Brain (organoid and tissue), 16 donors: ENCODE measurements at places on chromosomes 4 and X.

- DNase-seq = peak; percentile 41
These were observed 174.4 kb upstream of the RADX start for GRCh38 chrX:106437407-106437806.

DNA sequence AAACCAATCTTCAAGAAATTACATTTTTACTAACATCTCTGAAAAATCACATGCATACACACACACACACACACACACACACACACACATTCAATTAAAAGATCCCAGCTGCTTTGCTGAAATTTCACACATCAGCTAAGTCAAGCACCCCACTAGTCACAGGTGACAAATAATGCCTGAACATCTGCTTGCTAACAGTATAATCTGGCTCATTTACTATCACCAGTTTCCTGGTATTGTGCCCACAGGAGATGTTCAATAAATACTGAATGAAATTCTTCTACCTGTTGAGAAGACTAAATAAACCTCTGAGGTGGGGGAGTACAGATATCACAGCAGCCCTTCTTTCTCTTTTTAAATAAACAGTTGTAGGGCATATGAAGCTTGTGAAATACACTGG, 994.0 kb downstream of the ARAP2 start:
- DNase-seq = peak; percentile 38

DNA sequence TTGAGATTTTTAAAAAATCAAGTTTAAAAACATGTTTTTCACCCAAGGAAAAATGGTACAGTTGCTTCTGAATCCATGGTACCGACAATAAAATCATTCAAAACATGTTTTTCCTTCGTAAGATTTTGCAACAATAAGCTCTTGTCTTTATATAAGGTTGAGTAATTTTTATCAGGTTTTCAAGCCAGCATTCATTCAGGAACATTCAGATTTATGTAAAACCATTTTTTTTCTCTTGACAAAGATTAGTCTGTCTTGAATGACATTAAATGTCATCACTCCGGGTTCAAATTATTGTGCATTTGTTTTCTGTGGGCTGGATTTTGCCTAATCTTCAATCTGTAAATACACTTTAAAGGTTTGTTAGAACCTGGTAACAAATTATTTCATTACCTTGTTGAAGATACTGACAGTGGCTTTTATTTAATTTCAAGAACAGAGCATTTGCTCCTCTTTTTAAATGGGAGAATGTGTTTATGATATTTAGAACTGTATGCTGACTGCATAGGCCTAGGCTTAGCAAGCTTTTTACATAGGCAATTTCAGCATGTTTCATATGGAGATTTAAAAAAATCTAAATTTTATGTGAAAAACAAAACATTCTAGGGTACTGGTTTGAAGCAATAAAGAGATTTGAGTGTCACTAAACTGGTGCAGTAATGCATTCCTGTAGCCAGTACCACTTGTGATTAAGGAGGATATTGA, 336.4 kb upstream of the HAND2 start:
- DNase-seq = no peak

DNA sequence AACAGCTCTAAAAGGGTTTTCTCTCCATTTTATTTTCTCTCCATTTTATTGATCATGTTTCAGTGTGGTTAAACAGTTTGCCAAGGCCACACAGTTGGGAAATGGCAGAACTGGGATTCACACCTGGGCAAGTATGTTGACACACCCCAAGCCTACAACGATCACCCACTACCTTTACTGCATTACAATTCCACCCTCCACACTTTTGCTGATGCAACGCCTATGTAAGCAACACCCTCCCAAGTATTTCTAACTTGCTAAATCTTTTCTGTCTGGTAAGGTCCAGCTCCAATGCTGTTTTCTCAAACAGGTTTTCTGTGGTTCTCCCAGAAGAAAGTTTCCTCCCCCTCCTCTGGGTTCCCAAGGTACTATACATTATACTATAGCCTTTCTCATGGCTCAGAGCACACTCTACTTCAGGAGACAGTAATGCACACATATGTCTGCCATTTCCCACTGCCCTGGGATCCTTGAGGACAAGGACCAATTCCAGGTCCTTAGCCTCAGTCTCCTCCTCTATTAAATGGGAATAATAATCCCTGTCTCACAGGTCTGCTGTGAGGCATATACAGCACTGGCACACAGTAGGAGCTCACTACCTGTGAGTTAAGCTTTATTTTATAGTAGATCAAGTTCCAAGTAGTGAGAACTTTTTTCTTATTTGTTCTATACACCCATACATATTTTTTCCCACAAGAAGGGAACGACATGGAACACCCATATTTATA, 27.9 kb downstream of the IQSEC2 start:
- no peak for DNase-seq

GRCh38 chr4:73721435-73721834, 18.9 kb upstream of the CXCL8 start:
- DNase-seq = no peak
